ENCODE measurements at places on chromosomes 4 and X.

- H3K4me1 ChIP-seq, result no peaks in the 10 kb centered on the region
- no peak for DNase-seq
- H3K27me3 ChIP-seq, result no peaks in the 10 kb centered on the region
- H3K27ac ChIP-seq, result no peak overlapping the region
- no peaks in the 10 kb centered on the region for H3K36me3 ChIP-seq
These were observed 242.3 kb upstream of the GRIA3 start for GRCh38 chrX:122941806-122942205.

GRCh38 chr4:39614487-39615162, 24.0 kb downstream of the SMIM14 start:
- peak overlapping the region; percentile 91 for H3K27ac ChIP-seq
- H3K36me3 ChIP-seq, result no peaks in the 10 kb centered on the region
- H3K27me3 ChIP-seq, result no peaks in the 10 kb centered on the region
- DNase-seq, result no peak

GRCh38 chr4:98851806-98852205, 77.1 kb downstream of the EIF4E start:
- no peaks in the 10 kb centered on the region for H3K4me1 ChIP-seq
- H3K27ac ChIP-seq, result no peak overlapping the region
- H3K36me3 ChIP-seq, result no peaks in the 10 kb centered on the region
- no peak overlapping the region for H3K4me3 ChIP-seq
- DNase-seq, result no peak

GRCh38 chrX:135688137-135688536, 25.3 kb upstream of the CT45A1 start:
- no peaks in the 10 kb centered on the region for H3K27me3 ChIP-seq
- H3K4me3 ChIP-seq, result no peak overlapping the region
- no peaks in the 10 kb centered on the region for H3K36me3 ChIP-seq
- H3K27ac ChIP-seq, result no peak overlapping the region
- no peaks in the 10 kb centered on the region for H3K4me1 ChIP-seq

- H3K27ac ChIP-seq, result no peak overlapping the region
- no peak for DNase-seq
- H3K27me3 ChIP-seq, result no peaks in the 10 kb centered on the region
- H3K4me3 ChIP-seq, result no peak overlapping the region
These were observed 90.2 kb upstream of the UNC5C start for GRCh38 chr4:95638920-95639501.

DNA sequence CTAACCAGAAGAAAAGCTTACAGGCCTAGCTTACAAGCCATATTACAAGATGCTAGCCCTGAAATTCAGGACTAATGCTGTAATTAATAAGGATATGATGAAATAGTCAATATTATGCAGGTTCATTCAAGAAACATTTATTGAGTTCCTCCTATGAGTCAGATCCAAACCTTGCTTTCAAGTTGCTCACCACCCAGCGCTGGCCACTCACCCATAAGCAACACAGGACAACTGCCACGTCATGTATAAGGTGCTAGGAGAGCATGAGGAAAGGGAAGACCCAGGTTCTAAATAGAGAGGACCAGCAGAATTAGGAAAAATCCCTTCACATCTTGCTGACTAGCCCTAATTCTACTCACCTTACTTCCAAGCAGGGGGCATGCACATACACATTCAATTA, 23.3 kb downstream of the MAML3 start:
- no peaks in the 10 kb centered on the region for H3K36me3 ChIP-seq
- no peaks in the 10 kb centered on the region for H3K4me1 ChIP-seq
- no peak overlapping the region for H3K4me3 ChIP-seq
- no peak for DNase-seq

DNA sequence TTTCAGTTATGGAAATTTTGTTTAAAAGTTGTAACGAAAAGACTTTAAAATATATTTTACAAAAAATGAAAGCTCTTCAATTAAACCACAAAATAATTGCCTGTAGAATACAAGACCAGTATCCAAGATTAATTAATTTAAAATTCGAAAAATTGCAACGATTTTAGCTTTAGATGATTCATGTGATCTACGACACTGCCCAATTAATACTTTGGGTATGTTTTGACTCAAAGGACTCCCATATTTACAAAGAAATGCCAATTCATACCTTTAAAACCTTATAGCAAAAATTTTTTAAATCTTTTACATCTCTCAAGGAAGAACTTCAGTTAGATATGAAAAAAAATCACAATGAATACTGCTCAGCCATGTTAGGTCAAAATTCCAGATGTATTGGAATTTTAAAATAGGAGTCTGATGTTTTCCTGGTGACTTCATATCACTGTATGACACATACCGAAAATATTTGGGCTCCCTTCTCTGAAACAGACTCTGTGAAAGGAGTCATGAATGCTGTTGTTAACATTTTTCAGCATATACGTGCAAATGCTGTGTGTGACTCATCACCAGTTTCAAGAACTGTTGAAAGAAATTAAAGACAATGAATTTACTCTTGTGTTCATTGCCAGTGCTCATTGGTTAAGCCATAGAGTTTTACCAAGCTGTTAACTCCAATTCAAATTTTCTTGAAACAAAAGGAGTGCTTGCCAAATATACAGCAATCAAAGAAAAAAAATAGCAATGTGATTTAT, 13.8 kb upstream of the SMS start:
- H3K27ac ChIP-seq, result no peak overlapping the region
- H3K36me3 ChIP-seq, result no peaks in the 10 kb centered on the region
- DNase-seq, result no peak
- no peaks in the 10 kb centered on the region for H3K27me3 ChIP-seq

DNA sequence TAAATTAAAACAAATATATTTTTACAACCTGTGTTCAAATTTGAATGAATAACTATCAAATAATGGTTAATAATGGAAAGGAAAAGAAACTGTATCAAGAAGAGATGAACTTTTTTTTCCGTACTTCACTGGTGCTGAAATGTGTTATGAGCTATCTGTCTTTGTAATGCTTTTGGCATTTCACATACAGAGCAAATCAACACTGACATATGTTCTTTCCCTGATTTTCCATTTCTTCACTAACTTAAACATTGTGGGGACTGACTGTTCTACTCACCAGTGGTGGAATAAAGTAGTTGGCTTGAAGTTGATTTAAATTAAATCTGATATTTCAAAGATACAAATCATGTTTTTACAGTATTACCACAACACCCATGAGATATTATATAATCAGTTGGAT, 304.0 kb upstream of the BMP3 start:
- DNase-seq, result no peak
- no peaks in the 10 kb centered on the region for H3K27me3 ChIP-seq
- no peaks in the 10 kb centered on the region for H3K4me1 ChIP-seq
- H3K27ac ChIP-seq, result no peak overlapping the region
- no peaks in the 10 kb centered on the region for H3K36me3 ChIP-seq

GRCh38 chr4:85132117-85132516, 165.6 kb upstream of the WDFY3 start:
- no peak for DNase-seq
- H3K36me3 ChIP-seq, result no peaks in the 10 kb centered on the region
- no peak overlapping the region for H3K27ac ChIP-seq
- H3K4me3 ChIP-seq, result no peak overlapping the region
- H3K27me3 ChIP-seq, result no peaks in the 10 kb centered on the region

DNA sequence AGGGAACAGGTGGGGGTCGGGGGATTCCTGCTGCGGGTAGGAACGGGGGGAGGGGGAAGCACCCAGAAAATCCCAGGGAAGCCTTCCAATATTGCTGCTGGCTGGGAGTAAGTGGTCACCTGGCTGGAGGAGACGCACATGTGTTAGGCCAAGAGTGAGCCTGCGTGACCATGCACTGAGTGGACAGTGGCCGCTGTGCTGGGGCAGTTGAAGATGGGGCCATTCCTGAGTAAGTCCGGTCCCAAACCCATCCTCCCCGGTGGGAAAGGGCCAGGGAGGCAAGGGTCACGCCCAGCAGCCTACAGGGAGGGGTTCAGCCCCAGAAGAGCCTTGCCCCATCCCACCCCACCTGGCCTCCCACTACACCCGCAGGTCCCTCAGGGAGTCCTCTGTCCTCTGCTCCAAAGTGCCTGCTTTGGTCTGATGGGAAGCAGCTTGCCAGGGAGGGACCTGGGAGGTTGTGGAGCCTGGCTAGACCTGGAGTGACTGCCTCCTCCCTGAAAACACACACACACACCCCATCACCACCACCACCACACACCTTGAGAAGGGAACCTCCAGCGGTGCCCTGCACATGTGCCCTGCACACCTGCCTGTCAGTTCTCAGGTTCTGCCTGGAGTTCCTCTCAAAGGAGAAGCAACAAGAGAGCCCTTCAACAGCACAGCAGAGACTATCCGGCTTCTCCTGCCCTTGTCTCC, 6.1 kb downstream of the L1CAM start:
- DNase-seq, result no peak
- no peaks in the 10 kb centered on the region for H3K27me3 ChIP-seq
- no peaks in the 10 kb centered on the region for H3K36me3 ChIP-seq
- no peak overlapping the region for H3K27ac ChIP-seq
- no peaks in the 10 kb centered on the region for H3K4me1 ChIP-seq

DNA sequence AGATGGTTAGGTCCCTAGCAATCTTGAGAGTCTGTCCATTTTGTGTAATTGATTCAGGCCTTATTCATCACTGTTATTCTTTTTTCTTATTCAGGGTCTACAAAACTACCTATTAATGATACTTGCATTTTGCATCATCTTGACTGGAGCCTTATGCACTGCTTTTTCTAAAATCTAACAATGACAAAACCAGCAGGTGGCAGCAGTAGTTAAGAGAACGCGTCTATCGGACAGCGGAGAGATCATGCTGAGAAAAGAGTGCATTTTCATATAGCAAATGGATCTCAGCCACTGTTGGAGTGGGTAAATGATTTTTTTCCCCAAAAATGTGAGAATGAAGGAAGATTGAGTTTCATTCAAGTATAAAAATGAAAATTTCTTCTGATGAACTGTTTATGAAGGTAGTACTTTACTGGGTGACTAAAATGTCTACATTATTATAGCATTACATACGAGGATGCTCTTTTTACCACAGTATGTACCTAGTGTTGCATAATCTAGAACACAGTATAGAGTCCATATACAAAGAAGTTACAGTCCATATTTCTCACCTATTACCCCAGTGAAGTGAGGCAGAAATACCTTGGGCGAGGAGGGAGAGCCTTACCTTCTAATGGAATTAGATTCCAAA, 43.2 kb downstream of the TMEM144 start:
- H3K36me3 ChIP-seq, result no peaks in the 10 kb centered on the region
- no peak overlapping the region for H3K27ac ChIP-seq
- H3K4me3 ChIP-seq, result no peak overlapping the region
- H3K27me3 ChIP-seq, result no peaks in the 10 kb centered on the region
- no peaks in the 10 kb centered on the region for H3K4me1 ChIP-seq

GRCh38 chr4:1055721-1056590, 44.5 kb downstream of the FGFRL1 start:
- H3K36me3 ChIP-seq, result no peaks in the 10 kb centered on the region
- no peaks in the 10 kb centered on the region for H3K4me1 ChIP-seq
- peak overlapping the region; percentile 32 for H3K4me3 ChIP-seq
- DNase-seq, result no peak
- H3K27me3 ChIP-seq, result no peaks in the 10 kb centered on the region

DNA sequence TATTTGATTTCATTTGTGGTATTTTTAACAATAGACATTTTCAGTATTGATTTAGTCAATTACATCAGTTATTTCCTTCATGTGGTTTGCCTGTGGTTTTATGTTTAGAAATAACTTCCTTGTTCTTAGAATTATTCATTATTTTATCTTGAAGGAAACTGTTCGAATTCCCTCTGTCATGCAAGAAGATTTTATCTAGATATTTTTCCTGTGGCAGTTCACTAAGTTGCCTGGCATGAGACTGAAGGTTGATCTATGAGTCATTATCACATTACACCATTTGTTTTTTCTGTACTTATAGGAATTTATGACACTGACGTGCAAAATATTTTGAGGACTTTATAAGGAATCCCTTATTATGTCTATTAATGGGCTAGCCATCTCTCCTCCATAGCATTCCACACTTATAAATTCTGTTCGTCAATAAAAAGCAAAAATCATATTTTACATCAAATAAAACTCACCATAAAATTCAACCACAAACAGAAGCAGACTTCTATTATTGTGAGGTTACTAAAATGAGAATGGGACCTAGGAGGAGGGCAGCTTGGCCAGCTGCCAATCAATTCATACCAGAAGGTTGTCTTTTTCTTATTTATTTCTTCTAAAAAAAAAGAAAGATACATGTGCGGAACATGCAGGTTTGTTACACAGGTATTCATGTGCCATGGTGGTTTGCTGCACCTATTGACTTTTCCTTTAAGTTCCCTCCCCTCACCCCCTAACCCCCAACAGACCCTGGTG, 179.0 kb downstream of the KCNIP4 start:
- H3K36me3 ChIP-seq, result no peaks in the 10 kb centered on the region
- H3K4me3 ChIP-seq, result no peak overlapping the region
- H3K27ac ChIP-seq, result no peak overlapping the region
- no peak for DNase-seq
- H3K27me3 ChIP-seq, result no peaks in the 10 kb centered on the region

- H3K27ac ChIP-seq, result no peak overlapping the region
- no peak for DNase-seq
- no peaks in the 10 kb centered on the region for H3K27me3 ChIP-seq
- no peaks in the 10 kb centered on the region for H3K4me1 ChIP-seq
- no peak overlapping the region for H3K4me3 ChIP-seq
- H3K36me3 ChIP-seq, result no peaks in the 10 kb centered on the region
These were observed 29.3 kb upstream of the REPS2 start for GRCh38 chrX:16917120-16917519.

DNA sequence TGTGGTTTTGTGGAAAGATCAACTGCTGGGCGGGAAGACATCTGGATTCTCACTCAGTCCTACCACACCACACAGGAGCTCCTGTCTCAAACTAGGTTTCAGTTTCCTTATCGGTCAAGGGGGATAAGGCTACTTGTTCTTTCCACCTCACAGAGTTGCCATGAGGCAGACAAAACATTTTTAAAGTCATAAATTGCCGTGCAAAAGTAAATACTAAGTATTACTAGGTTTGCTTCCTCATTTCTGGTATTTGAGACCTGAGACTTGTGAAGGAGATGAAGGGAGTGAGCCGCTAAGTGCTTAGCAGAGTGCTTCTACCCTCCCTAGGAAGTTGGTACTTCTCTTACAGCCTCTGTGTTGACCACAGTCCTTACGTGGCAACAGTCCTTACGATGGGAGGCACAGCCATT, 1.5 kb downstream of the LAP3 start:
- peak; percentile 34 for DNase-seq
- H3K36me3 ChIP-seq, result peaks cover 12% of the 10 kb centered on the region
- peak overlapping the region; percentile 96 for H3K27ac ChIP-seq
- peaks cover 7% of the 10 kb centered on the region for H3K4me1 ChIP-seq

DNA sequence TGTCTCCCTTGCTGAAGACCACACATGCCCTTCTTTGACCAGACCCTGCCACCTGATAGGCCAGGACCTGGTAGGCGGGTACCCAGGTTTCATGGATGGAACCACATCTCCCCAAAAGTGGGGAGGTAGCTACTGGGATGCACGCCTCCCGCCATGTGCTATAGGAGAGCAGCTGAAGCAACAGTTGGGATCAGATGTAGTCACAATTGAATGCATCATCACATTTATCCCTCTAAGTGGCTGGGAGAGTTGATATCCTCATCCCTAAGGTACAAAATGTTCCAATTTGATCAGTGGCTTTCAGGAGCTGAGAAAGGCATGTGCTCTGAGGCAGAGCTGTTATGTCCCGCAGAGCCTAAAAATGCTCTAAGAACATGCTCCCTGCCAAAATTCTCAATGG, 54.0 kb upstream of the MTM1 start:
- no peaks in the 10 kb centered on the region for H3K27me3 ChIP-seq
- no peak overlapping the region for H3K27ac ChIP-seq
- H3K4me1 ChIP-seq, result no peaks in the 10 kb centered on the region
- no peaks in the 10 kb centered on the region for H3K36me3 ChIP-seq
- DNase-seq, result no peak
- no peak overlapping the region for H3K4me3 ChIP-seq

GRCh38 chr4:14883661-14884060, 118.6 kb upstream of the CPEB2 start:
- H3K4me1 ChIP-seq, result peaks cover 15% of the 10 kb centered on the region
- H3K4me3 ChIP-seq, result no peak overlapping the region
- no peaks in the 10 kb centered on the region for H3K36me3 ChIP-seq
- H3K27ac ChIP-seq, result no peak overlapping the region
- no peaks in the 10 kb centered on the region for H3K27me3 ChIP-seq
